ENCODE measurements at places on chromosomes 12 and 14. TPM values are rescaled to one million over a fixed set of nuclear protein-coding genes. Genes with fewer than 3 reads are reported as not detected.

ZNF891 gene
- total RNA-seq = 1.4 TPM

GPRC5A gene
- total RNA-seq = 4.7 TPM

ANKRD33 gene
- total RNA-seq = not detected

GPHB5 gene
- not detected for total RNA-seq

CLEC2B gene
- total RNA-seq = 11.5 TPM

SYCP3 gene
- total RNA-seq = 0.88 TPM

ADAMTS20 gene
- not detected for total RNA-seq

OTOGL gene
- total RNA-seq = 0.36 TPM

HECTD1 gene
- 240 TPM for total RNA-seq

ZDHHC22 gene
- not detected for total RNA-seq

ARHGEF40 gene
- total RNA-seq = 33.3 TPM

MMP14 gene
- 580 TPM for total RNA-seq

SMIM41 gene
- total RNA-seq = not detected

SLC7A8 gene
- total RNA-seq = 4.3 TPM

MYH6 gene
- not detected for total RNA-seq

C12orf76 gene
- total RNA-seq = 9.4 TPM

OTUB2 gene
- 1.4 TPM for total RNA-seq

RDH5 gene
- total RNA-seq = 32.2 TPM

MDGA2 gene
- total RNA-seq = not detected

DUSP16 gene
- 5.1 TPM for total RNA-seq

ZFHX2 gene
- total RNA-seq = 0.59 TPM

BMP4 gene
- total RNA-seq = 6.8 TPM

RHOJ gene
- total RNA-seq = 3.8 TPM

NXPH4 gene
- total RNA-seq = 0.88 TPM

KRT75 gene
- total RNA-seq = not detected

NTF3 gene
- total RNA-seq = under 0.01 TPM

AICDA gene
- total RNA-seq = not detected

AMDHD1 gene
- total RNA-seq = 0.29 TPM

FLVCR2 gene
- 1.5 TPM for total RNA-seq

DLK1 gene
- total RNA-seq = not detected

PKP2 gene
- total RNA-seq = 0.29 TPM

MTHFD1 gene
- 33.6 TPM for total RNA-seq

BATF gene
- 0.72 TPM for total RNA-seq

CLEC6A gene
- total RNA-seq = not detected

LUM gene
- 1,762 TPM for total RNA-seq

GLIPR1L1 gene
- not detected for total RNA-seq

LAG3 gene
- not detected for total RNA-seq

OVCH1 gene
- under 0.01 TPM for total RNA-seq

CCDC196 gene
- not detected for total RNA-seq

SRRM4 gene
- total RNA-seq = not detected

Measured in osteoblast (primary cell).